ENCODE measurements at places on chromosomes 12 and 14. TPM values are rescaled to one million over a fixed set of nuclear protein-coding genes. Genes with fewer than 3 reads are reported as not detected.

Gene CATSPERB
- total RNA-seq = 0.46 TPM

Gene TAS2R8
- total RNA-seq = not detected

Gene CSRP2
- 3.5 TPM for total RNA-seq

GRCh38 chr14:90567991-90568390, 171.2 kb downstream of the CALM1 start:
- no peak for DNase-seq

GRCh38 chr12:106282457-106283097, 20.0 kb upstream of the TCP11L2 start:
- DNase-seq = peak; percentile 18

DNA sequence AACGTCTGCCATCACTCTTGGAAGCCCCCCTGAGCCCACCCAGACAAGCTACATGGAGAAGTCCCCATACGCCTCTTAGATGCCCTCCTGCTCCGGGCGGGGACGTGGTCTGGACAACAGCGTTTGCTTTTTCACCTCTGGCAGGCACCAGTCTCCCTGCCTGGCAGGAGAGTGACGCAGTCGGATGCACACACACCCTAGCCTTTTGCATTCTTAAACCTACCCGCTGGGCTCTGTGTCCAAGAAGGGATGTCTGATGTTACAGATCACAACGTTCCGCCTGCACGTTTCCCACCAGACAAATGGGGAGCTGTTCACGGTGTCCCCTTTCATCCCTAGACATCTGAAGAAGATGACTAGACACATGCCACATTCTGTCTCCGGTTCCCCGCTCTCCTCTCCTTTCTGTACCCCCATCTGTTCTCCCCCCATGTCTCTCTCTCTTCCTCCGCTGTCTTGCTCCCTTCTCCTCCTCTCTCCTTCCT, 100.2 kb downstream of the RIMBP2 start:
- DNase-seq = no peak

Data from activated T-helper 2 cell treated with anti-CD3 and anti-CD28 coated beads, Interferon-gamma antibody, Interleukin-2, Interleukin-4, amounts not matched to agents 10 μg/mL and 5 μg/mL and 100 μg/mL, durations not matched to agents 14 hours and 24 hours and 36 hours (primary cell).